ENCODE measurements at places on chromosomes 1 and 21.

- no peak for DNase-seq
Observed at GRCh38 chr21:42858957-42859890, 20.1 kb downstream of the WDR4 start.

- DNase-seq: no peak
Observed at GRCh38 chr1:151574575-151575529, 34.7 kb downstream of the TUFT1 start.

DNA sequence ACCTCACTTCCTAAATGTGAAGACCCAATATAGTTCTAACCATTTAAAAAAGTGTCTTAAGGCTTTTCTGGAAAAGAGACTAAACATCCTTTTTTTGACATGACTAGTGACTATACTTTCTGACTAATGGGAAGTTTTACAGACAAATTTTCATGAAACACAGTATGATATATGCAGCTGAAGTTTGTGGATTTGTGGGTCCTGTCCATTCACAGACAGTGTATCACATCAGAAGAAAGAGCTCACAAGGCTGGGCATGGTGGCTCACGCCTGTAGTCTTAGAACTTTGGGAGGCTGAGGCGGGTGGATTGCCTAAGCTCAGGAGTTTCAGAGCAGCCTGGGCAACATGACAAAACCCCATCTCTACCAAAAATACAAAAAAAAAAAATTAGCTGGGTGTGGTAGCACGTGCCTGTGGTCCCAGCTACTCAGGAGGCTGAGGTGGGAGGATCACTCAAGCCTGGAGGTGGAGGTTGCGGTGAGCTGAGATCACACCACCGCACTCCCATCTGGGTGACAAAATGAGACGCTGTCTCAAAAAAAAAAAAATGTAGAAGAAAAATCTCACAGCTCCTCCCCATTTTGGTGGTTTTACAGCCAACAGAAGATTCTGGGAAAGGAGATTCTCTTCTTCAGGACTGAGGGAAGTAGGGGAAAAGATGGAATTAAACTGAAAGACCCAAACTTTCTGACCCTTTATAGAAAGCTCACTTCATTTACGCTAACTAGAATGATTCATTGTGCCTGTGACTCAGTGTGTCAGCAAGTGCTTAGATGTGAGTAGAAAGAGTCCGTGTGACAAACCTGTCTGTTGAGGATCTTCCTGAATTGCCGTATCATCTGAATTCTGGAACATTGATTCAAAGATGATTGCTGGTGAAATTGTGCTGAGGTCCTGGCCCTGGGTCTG lies 15.2 kb upstream of the YRDC start:
- DNase-seq: no peak

DNA sequence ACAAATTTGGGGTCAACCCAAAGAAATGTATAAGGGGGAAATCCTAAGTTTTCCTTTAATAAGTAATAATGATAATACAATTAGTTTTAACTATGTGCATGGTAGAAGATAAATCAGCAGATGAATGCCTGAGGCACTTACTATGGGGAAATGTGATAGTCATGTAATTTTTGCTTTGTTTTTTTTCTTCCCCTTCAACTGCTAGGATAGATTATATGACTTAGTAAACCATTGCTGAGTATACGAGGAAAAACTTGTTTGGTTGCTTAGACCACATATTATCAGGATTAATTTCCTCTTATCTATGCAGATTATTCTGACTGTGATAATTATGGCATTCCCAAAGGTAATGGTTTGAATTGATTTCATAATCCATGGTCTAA lies 181.1 kb downstream of the TGFB2 start:
- DNase-seq: no peak

GRCh38 chr1:72938408-72938807 lies 656.1 kb upstream of the NEGR1 start:
- DNase-seq: no peak

GRCh38 chr1:53585565-53585964 lies 126.4 kb downstream of the DMRTB1 start:
- no peak for DNase-seq

- no peak for DNase-seq
Observed at GRCh38 chr1:2534687-2535441, 4.8 kb upstream of the HES5 start.

Data from fibroblast of skin of left quadriceps (primary cell).